Skin of body (tissue), 3 donors: ENCODE measurements at places on chromosomes 4 and X. TPM values are rescaled to one million over a fixed set of nuclear protein-coding genes. Genes with fewer than 3 reads are reported as not detected.

Gene GPRIN3
- 3.8 TPM for total RNA-seq

Gene CCKAR
- total RNA-seq, result 0.49 TPM

Gene NUDT9
- 15.7 TPM for total RNA-seq

Gene CXCL13
- 0.30 TPM for total RNA-seq

Gene CT45A2
- not detected for total RNA-seq

Gene ARAP2
- 48.6 TPM for total RNA-seq

Gene C1QTNF7
- total RNA-seq, result 3.7 TPM

Gene SMARCA1
- total RNA-seq, result 55.2 TPM

Gene RAB40A
- 0.30 TPM for total RNA-seq

Gene KLHL34
- 0.59 TPM for total RNA-seq

Gene DUSP21
- total RNA-seq, result not detected

Gene SASH3
- 3.0 TPM for total RNA-seq

Gene PPEF2
- total RNA-seq, result 0.10 TPM

Gene SH3D19
- total RNA-seq, result 47.8 TPM

Gene IL21
- not detected for total RNA-seq

Gene COX7B2
- total RNA-seq, result not detected

Gene MTTP
- total RNA-seq, result 0.30 TPM

Gene PNMA3
- 0.69 TPM for total RNA-seq

Gene SNCA
- total RNA-seq, result 109 TPM

Gene DRD5
- total RNA-seq, result not detected

Gene NDST3
- total RNA-seq, result 0.20 TPM

Gene ANAPC4
- 30.2 TPM for total RNA-seq

Gene FMR1NB
- total RNA-seq, result not detected

Gene HTRA3
- total RNA-seq, result 25.8 TPM

Gene POU3F4
- 0.10 TPM for total RNA-seq

Gene CXorf65
- not detected for total RNA-seq

Gene PDZD4
- total RNA-seq, result 3.1 TPM

Gene DMD
- 87.0 TPM for total RNA-seq

Gene SERTM2
- 0.10 TPM for total RNA-seq

Gene RBMXL3
- total RNA-seq, result not detected

Gene DUX4
- not detected for total RNA-seq

Gene CYBB
- total RNA-seq, result 38.0 TPM

Gene COL4A6
- 7.3 TPM for total RNA-seq

Gene UGT2B28
- not detected for total RNA-seq

Gene CXCL10
- 1.7 TPM for total RNA-seq

Gene PRDM8
- total RNA-seq, result 0.59 TPM

Gene TEC
- 5.5 TPM for total RNA-seq

Gene CT55
- not detected for total RNA-seq

Gene CLNK
- 0.10 TPM for total RNA-seq

Gene FGFR3
- total RNA-seq, result 30.4 TPM

Gene HSFX4
- total RNA-seq, result not detected

Gene ZNF718
- total RNA-seq, result 16.1 TPM

Gene CPZ
- total RNA-seq, result 14.1 TPM

Gene ENAM
- 0.69 TPM for total RNA-seq

Gene SSX2B
- total RNA-seq, result not detected

Gene PCDH11X
- 4.1 TPM for total RNA-seq

Gene FGFBP2
- total RNA-seq, result 2.6 TPM

Gene SLC2A9
- total RNA-seq, result 5.0 TPM

Gene RBM10
- total RNA-seq, result 21.4 TPM

Gene MAGEC2
- total RNA-seq, result not detected

Gene COQ2
- 10.6 TPM for total RNA-seq

Gene MOB1B
- total RNA-seq, result 23.6 TPM

Gene UGT8
- 1.5 TPM for total RNA-seq

Gene SLC34A2
- total RNA-seq, result 1.1 TPM

Gene MND1
- 5.7 TPM for total RNA-seq

Gene PLXNA3
- total RNA-seq, result 23.6 TPM

Gene SLC9A7
- total RNA-seq, result 4.1 TPM

Gene MUC7
- total RNA-seq, result not detected

Gene IL1RAPL1
- total RNA-seq, result 3.3 TPM
